Activated T-cell treated with anti-CD3 and anti-CD28 coated beads, Interleukin-2, amount 50 U/mL, for 72 hours (primary cell): ENCODE measurements at places on chromosomes 6 and 20.
A peak's percentile ranks its signal among the peaks of the same experiment; 100 is the strongest.

DNA sequence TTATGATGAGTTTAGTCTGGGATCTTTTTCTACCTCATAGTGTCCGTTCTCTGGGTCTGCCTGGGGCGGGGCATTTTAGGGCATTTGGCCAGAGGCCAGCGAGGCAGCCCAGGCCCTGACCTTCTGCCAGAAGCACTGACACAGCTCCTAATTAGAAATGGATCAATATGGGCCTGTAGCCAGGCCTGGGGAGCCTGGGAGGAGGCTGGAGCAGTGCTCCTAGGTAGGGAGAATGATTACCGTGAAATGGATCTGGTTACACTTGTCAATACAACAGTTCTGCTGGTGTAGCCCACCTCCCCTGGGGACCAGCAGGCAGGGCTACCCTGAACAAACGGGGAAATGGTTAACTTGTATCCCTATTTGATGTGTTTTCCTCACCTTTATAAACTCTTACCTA is 23.0 kb downstream of the RALY start:
- H3K4me3 ChIP-seq: no peak overlapping the region
- H3K27ac ChIP-seq: no peak overlapping the region
- no peaks in the 10 kb centered on the region for H3K36me3 ChIP-seq
- peaks cover 78% of the 10 kb centered on the region for H3K4me1 ChIP-seq
- no peaks in the 10 kb centered on the region for H3K27me3 ChIP-seq

DNA sequence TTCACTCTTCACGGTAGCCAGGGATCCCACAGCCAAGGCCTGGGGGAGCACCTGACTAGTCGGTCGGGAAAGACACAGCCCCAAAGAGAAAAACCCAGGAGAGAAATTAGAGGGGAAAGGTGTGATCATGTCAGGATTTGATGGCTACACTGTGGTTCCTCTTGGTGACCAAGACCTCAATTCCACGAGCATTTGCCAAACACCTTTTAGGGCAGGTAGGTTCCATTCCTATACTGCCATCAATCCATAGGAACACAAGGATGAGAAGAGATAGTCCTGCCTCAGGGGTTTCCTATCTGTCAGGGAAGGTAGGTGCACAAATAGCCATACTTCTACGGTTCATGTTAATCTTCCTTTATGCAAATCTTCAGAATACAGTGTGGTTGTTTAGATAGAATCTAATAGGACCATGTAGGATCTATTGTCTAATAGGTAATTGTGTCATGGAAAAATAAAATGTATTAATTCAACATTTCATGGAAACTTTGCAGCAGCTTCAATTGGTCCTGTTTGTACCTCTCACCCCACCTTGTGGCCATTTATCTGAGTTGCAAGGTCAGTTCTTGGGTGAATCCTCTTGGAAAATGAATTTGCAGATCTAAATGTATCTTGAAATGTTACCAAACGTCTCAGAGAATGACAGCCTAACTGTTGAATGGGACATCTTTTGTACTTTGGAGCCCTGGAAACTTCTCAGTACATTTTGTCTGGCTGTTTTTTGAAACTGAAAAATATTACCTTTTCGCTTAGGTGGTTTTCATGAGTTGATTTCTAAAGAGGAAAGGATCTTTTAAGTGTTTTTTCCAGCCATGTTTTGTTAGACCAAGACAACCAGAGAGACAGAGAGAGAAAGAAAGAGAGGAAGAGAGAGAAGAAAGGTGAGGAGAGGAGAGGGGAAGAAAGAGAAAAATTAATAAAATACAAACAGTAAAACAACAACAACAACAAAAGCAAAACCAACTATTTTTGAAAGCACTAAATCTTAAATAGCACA is 33.7 kb upstream of the IYD start:
- H3K27ac ChIP-seq: no peak overlapping the region
- H3K4me3 ChIP-seq: no peak overlapping the region
- DNase-seq: peak; percentile 23
- H3K36me3 ChIP-seq: no peaks in the 10 kb centered on the region
- peaks cover 25% of the 10 kb centered on the region for H3K27me3 ChIP-seq
- H3K4me1 ChIP-seq: no peaks in the 10 kb centered on the region

GRCh38 chr6:26552205-26552604 is 14.0 kb downstream of the HMGN4 start:
- H3K27ac ChIP-seq: no peak overlapping the region
- no peak overlapping the region for H3K4me3 ChIP-seq
- peaks cover 18% of the 10 kb centered on the region for H3K4me1 ChIP-seq

- no peak overlapping the region for H3K4me3 ChIP-seq
- no peaks in the 10 kb centered on the region for H3K27me3 ChIP-seq
- DNase-seq: no peak
- H3K36me3 ChIP-seq: no peaks in the 10 kb centered on the region
- no peaks in the 10 kb centered on the region for H3K4me1 ChIP-seq
These were observed 23.9 kb upstream of the APMAP start for GRCh38 chr20:25016471-25016870.

GRCh38 chr6:15915508-15916178 is 213.2 kb upstream of the MYLIP start:
- H3K27ac ChIP-seq: no peak overlapping the region
- no peaks in the 10 kb centered on the region for H3K36me3 ChIP-seq
- no peak for DNase-seq
- no peak overlapping the region for H3K4me3 ChIP-seq
- peaks cover 42% of the 10 kb centered on the region for H3K4me1 ChIP-seq

DNA sequence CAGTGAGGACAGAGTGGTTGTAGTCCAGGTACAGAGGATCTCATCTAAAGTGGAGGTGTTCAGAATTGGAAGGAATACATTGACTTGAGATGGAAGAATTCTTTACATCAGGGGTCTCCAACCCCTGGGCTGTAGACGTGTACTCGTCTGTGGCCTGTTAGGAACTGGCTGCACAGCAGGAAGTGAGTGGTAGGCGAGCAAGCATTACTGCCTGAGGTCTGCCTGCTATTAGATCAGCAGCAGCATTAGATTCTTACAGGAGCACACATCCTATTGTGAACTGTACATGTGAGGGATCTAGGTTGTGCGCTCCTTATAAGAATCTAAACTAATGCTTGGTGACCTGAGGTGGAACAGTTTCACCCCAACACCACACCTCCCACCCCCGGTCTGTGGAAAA is 121.1 kb downstream of the CDKAL1 start:
- DNase-seq: no peak
- no peak overlapping the region for H3K27ac ChIP-seq
- no peaks in the 10 kb centered on the region for H3K27me3 ChIP-seq
- peaks cover 3% of the 10 kb centered on the region for H3K36me3 ChIP-seq
- H3K4me1 ChIP-seq: peaks cover 17% of the 10 kb centered on the region
